PC-3 (cell line): ENCODE measurements at places on chromosomes 3 and 15. TPM values are rescaled to one million over a fixed set of nuclear protein-coding genes. Genes with fewer than 3 reads are reported as not detected.
A peak's percentile ranks its signal among the peaks of the same experiment; 100 is the strongest.

DNA sequence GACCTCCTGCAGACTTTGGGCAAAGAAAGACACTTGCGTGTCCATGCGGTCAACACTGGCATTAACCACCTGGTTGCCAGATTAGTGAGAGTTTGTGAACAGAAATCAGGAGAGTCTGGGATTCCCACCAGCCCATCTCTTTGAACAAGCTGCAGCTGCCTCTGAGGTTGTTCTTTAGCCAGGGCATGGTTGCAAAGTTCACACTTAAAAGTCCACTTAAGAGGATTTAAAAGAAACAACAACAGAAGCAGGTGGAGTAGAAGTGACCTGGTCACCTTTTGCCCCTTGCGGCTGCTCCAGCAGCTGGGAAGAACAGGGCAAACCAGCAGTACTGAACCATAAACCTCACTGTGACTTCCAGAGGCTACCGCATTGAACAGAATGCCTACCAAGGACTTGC, 97.3 kb downstream of the FOXB1 start:
- no peak for DNase-seq

GRCh38 chr15:82122746-82123400, 77.1 kb upstream of the MEX3B start:
- peak; percentile 93 for DNase-seq

- DNase-seq = no peak
Observed at GRCh38 chr15:62902821-62903220, 139.7 kb upstream of the TPM1 start.

DNA sequence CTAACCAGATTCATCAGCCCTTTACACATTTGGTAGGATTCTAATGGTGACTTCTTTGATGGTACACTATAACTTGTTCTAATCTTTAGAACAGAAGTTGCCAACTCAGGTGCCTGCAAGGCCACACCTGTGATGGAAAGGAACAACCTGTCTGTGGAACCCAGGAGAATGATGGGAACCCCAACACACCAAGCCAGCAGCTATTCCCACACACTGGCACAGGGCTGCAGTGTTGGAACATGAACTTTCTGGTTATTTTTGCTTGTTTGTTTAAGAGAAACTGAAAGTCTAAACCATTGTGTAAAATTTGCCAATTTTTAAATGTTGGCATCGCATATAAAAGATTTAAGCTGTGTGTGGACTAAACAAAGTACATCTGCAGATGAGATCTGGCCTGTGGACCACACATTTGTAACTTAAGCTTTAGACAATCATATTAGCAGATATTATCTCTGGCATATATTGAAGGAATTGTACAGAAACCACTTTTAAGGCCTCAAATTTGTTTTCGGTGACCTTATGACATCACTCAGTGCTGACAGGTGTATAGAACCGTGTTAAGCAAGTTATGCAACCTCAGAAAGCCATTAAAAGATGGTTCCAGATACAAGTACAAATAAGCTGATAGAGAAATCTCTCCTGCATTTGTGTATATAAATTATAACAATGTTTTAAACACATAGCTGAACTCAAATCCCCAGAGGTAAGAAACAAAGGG, 242.9 kb downstream of the SLC9A9 start:
- DNase-seq = no peak

DNA sequence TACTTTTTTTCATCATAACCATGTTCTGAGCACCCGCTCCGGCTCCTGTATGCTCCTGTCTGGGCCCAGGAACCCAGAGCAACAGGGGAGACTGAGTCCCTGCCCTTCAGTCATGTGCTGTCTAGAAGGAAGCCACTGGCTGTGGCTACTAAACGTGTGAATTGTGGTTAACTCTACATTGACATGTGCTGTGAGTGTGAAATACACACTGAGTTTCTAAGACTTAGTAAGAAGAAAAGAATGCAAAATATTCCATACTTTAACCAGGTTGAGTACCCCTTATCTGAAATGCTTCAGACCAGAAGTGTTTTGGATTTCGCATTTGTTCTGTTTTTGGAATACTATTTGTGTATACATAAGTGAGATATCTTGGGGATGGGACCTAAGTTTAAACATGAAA, 42.8 kb upstream of the CGNL1 start:
- peak; percentile 27 for DNase-seq

DNA sequence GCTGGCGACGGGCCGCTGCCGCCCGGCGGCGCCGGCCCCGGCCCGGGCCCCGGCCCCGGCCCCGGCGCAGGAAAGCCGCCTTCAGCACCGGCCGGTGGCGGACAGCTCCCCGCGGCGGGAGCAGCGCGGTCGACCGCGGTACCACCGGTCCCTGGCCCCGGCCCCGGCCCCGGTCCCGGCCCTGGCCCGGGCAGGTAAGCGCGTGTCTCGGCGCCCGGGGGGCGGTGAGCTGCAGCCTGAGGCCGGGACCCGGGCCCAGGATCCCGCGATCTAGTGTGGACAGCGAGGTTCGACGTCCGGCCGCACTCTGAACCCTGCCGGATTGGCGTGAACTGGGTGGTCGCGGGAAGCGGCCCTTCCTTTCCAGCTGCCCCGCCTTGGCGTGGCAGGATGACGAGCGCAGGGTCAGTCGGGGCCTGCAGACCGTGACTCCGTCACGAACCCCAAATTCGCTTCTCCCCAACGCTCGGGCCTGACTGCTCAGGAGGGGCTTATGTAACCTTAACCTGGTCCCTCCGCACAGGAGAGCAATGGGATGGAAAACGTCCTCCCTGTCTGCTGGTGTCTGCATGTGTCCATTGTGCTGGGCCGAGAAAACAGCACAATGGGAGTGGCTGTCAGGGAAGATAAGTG, 472 bp downstream of the BSN start:
- peak; percentile 59 for DNase-seq

ECE2 gene
- total RNA-seq = not detected in 2 replicates
